ENCODE measurements at places on chromosomes 1 and 21. TPM values are rescaled to one million over a fixed set of nuclear protein-coding genes. Genes with fewer than 3 reads are reported as not detected.

- DNase-seq = peak; percentile 19
Measured at GRCh38 chr1:13700521-13701270, 708 bp downstream of the PRDM2 start.

GRCh38 chr1:79587229-79587628 lies 580.7 kb upstream of the ADGRL4 start:
- DNase-seq = no peak

DNA sequence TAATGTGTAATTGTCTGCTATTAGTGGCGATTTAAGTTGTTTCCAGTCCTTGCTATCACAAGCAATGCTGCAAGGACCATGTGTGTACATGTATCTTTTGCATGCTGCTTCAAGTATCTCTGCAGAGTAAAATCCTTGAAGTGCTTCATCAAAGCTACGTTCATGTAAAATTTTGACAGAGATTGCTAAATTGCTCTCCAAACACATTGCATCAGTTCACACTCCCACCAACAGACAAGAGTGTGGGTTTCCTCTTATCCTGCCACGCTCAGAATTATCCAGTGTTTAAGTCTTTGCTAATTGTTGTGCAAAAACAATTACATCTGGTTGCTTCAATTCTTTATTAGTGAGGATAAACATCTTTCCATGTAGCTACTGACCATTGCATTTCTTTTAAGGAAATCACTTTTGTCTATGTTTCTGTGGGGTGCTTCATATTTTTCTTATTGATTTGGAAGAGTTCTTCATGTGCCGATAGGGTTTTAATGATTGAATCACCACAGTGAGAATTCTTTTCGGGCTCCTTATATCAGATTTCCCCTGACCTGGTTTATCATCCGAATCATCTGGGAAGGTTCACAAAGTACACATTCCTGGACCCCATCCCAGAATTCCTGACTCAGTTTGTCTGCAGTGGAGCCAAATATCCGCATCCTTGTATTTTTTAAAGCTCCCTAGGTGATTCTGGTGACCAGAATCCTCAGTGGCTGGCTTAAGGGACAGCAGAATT lies 56.3 kb upstream of the GALNT2 start:
- no peak for DNase-seq

The NUF2 gene
- polyA plus RNA-seq = 1.6 TPM

The C2CD2 gene
- polyA plus RNA-seq = 4.9 TPM

DNA sequence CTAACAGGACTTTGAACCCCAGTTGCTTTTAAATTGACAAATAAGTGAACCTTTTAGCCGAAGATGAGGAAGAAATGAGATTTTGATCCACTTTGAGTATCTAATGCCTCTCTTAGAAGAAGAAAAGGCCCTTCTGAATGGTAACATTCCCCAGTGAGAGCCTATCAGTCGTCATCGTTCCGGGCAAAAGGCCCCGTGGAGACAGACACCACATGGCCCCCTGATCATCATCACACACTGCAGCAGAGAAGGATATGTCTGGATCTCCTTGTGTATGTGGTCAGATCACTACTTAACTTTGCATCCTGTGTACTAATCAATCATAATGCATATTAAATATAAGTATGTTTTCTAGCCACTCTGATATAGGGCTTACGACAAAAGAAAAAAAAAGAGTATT lies 87.3 kb upstream of the SMYD2 start:
- no peak for DNase-seq

All from naive thymus-derived CD4-positive, alpha-beta T cell (primary cell).